HCT116 (cell line): ENCODE measurements at places on chromosomes 11 and 22. TPM values are rescaled to one million over a fixed set of nuclear protein-coding genes. Genes with fewer than 3 reads are reported as not detected.

GRCh38 chr11:75667255-75667830 is 1.5 kb downstream of the MAP6 start:
- no peak for DNase-seq

GRCh38 chr22:42070517-42071422 is at the start of gene NAGA:
NAGA (minus strand) TSS chr22:42070812; CDS start chr22:42070297, 515 bp downstream.
- DNase-seq, result peak; percentile 92

DNA sequence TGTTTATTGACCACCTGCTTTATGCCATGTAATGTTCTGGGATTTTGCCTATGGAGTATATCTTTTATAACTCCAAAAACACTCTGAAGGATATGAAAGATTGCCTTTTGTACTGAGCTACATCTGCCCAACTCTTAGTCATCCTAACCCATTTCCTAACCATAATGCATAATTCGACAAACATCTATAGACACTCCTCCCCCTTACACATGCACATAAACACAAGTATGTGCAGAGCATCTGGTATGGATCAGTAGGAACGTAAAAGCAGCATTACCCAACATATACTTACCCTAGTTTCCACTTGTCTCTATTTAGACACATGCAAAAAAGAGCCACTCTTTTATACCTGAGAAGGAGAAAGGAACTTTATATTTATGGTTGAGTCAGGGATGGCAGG is 272.8 kb downstream of the FAM76B start:
- no peak for DNase-seq

DNA sequence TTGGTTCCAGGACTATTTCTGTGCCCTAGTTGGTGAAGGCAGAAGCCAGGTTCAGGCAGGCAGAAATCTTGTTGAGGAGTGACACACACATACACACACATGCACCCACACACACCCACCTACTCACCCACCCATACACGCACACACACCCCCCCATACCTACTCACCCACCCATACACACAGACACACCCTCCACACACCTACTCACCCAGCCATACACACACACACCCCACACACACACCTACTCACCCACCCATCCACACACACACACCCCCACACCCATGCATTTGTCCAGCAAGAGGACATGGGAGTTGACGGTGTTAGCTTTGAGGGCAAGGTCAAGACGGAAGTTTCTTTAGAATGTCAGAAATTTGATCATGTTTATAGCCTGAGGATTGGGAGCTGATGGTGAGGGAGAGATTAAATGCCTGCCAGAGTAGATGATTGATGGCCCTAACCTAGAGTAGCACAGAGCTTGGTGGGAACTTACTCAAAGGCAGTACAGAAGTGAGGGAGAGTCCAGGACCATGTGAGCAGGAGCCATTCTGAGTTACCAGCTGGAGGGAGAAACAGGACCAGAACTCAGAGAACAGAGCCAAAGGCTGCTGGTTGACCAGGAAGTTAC is 68.9 kb downstream of the CYB5R2 start:
- no peak for DNase-seq

Gene IGLL1
- total RNA-seq, result not detected

Gene RASGRP2
- 12.8 TPM for total RNA-seq

Gene RFPL3
- total RNA-seq, result not detected

Gene OR5P2
- total RNA-seq, result not detected
